ENCODE measurements at places on chromosomes 2 and 18.

- no peak for DNase-seq
These were observed 2.1 kb downstream of the NMUR1 start for GRCh38 chr2:231527955-231528635.

GRCh38 chr2:184579226-184579625 is 19.1 kb upstream of the ZNF804A start:
- DNase-seq = no peak

GRCh38 chr18:9965711-9966624 is 52.2 kb downstream of the VAPA start:
- DNase-seq = peak; percentile 56

- DNase-seq = peak; percentile 37
These were observed 158.8 kb upstream of the ZEB2 start for GRCh38 chr2:144678736-144679135.

DNA sequence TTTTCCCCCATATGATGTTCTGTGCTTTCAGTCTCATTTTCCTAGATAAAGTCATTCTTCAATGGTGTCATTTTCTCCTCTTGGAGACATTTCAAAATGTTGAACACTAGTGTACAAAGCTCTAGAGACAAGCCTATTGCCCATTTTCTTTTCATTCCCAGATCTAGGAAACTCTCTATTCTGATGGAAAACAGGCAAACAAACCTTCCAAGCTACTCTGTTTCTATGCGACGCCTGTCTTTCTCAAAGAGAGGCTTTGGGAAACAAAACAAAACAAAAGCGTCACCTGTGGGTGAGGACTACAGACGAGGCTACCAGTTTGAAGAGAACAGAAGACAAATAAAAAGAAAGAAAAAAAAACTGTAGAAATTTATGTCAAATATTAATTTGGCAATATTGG is 311.0 kb downstream of the CBLN2 start:
- DNase-seq = no peak

DNA sequence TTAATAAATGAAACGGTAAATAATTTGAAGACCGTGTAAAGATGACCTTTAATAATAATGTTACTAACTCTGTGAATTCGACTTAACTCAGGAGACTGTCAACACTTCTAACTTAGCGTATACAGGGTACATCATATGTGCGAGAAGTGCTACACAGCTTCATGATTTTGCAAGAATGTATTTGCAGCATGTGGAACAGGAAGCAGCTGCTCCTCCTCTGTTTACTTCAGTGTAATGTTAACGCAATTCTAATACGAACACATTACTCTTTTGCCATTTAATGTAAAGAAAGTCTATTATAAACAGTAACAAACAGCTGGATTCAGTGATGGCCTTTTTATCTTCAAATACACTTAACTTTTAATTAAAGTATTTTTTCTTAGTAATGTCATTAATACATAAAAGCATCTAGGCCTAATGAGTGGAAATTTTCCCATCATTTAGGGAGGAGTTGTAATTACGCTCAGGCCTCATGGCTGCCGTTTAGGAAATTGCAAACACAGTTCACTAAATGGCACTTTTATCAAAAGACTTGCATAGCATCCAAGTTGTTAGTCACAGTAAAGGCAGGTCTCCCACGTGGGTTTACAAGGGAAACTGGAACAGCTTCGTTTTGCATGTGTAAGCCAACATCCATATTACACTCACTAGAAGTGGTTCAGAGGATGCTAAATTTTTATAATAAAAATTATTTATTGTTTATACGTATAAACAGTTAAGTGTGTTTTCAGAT is 635.7 kb downstream of the FBXO15 start:
- no peak for DNase-seq

DNA sequence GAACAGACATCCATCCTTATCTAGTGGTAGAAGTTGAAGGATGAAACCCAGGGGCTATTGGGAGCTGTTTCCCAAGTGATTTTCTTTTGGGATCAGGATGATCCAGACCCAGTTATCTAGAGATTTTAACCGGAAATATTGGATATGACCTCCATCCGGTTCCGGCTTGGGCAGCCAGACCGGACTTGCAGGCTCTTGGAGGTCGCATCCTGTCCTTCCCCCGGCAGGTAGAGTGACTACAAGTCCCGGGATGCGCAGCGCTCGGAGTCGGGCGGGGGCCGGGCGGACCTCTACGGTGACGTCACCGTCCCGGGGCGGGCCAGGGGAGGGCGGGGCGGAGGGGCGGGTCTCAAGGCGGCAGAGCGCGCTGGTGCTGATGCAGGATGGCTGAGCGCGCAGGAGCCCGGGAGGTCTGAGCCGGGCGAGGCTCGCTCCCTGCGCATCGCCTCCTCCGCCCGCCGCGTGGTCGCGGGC is at the start of gene KIF5C:
Gene KIF5C, plus strand, starts transcription at position 360 of the 474 bp plus-strand sequence. CDS start 391 bp downstream, outside the sequence.
- DNase-seq = peak; percentile 57

DNA sequence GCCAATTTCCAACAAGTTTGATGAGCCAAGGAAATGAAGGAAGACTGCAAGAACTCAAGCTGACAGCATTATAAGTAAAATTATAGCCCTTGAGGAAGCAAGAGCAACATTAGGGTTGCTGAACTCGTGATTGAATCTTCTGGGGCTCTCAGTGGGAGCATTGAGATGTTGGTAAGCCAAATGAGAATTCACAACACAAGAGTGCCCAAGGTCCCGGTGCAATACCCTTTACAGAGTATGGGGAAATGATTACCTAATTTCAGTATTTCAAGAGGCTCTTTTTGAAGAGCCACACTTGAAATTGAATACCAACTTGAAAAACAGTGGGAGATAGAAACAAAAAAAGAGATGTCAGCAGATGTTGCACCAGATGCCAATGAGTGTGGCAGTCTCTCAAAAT is 554.5 kb downstream of the STK39 start:
- DNase-seq = no peak

GRCh38 chr2:163774862-163775261 is 39.1 kb upstream of the FIGN start:
- peak; percentile 97 for DNase-seq

DNA sequence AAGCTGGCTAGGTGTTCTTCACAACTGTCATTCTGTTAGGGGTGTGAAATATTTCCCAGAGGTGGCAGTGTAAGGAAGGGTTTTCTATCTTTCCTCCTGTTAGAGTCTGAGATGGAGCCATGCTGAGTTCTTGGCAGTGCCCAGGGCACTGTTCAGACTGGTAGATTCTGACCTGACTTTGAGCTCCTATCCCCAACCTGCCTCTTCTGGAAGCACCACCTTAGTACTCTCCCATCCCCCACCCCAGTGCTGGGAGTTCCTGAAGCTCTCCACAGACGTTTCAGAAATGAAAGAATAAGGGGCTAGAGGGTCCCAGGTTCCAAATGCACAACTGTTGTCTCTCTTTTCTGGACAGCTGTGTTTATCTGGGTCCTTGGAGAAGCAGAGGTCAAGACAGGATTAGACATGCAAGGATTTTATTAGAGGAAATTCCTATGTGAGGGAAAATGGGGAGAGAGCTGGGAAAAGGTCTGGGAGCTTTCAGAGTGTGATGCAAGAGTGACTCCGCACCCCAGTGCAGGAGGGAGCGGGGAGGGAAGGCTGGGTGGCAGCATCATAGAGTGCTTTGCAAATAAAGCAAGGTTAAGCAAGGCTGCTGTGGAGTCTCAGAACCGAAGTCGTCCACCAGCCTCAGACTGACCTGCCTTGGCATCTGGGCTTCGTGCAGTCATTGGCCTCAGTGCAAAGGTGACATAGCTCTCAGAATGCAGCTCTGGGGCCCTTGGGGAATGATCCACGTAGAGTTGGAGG is 75.5 kb downstream of the SLC4A3 start:
- DNase-seq = peak; percentile 81

DNA sequence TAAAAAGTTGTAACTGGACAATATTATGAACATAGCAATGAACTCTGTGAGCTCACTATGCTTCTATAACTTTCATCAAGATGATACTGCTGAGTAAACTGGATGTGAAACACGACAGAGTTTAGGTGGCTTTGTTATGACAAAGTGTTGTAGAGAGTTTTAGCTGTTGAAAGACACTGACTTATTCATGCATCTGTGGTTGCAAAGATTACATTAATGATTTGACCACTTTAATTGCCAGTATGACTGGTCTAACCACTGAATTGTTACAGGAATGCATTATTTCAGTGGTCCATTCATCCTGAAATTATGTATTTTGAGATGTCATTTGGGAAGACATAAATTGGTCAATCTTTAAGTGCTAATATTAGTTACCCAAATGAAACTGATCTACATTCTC is 117.9 kb downstream of the SPHKAP start:
- no peak for DNase-seq

GRCh38 chr2:188969651-188970050 is 4.5 kb upstream of the COL3A1 start:
- no peak for DNase-seq
